ENCODE measurements at places on chromosomes 5 and 9. TPM values are rescaled to one million over a fixed set of nuclear protein-coding genes. Genes with fewer than 3 reads are reported as not detected.

DNA sequence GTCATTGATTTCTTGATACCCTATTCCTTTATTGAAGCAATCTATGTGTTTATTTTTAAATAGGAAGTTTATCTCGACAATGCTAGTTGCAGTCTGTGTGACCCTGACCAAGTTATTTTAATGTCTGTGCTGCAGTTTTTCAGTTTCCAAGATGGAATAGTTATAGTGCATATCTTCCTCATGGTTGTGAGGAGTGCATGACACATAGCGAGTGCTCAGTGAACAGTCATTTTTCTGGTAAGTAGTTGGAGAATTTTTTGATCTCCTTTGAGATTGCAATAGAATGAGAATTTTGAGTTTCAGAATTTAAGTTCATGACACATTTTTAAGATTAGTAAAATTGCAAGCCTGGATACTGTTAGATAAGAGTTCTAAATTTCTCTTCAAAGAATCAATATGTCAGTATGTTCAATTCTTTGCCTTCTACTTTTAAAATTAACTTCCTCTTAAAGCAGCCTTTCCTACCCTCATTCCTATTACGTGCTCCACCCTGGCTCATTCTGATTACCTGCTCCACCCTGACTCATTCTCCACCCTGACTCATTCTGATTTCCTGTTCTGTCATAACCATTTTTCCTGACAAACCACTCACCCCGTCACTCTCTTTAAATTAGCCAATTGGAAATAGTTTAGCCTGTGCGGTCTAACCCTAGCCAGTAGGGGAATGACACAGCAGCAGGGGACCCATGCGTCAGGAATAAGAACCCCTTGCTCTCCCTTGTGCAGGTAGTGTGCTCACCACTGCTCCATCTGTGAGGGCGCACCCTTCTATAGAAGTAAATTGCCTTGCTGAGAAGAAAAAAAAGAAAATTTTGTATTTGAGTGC is 30.7 kb downstream of the SPIN1 start:
- no peak for DNase-seq

DNA sequence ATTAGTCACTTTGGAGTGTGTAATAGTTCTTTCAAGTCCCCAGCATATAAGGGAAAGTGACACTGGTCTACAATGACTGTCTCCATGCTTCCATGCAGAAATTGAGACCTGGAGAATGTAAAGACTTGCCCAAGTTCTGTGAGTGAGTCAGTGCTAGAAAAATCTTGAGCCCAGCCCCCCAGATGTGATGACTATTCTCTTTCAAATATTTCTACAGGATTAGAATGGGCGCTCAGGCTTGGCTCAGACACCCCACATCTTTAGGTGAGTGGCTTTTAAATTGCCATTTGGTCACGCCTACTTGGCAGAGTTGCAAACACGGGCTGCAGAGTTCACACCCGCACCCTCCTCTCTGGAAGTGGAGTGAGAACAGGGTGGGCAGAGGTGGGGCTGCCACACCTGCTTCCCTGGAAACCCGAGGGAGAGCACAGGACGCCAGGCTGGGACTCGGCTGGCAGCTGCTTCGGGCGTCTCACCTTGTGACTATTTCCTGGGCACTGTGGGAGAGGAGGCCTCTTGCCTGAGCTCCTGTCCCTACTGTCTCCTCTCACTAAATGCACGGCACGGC is 37.6 kb downstream of the ROPN1L start:
- DNase-seq: no peak

ALDOB gene
- total RNA-seq: not detected

DNA sequence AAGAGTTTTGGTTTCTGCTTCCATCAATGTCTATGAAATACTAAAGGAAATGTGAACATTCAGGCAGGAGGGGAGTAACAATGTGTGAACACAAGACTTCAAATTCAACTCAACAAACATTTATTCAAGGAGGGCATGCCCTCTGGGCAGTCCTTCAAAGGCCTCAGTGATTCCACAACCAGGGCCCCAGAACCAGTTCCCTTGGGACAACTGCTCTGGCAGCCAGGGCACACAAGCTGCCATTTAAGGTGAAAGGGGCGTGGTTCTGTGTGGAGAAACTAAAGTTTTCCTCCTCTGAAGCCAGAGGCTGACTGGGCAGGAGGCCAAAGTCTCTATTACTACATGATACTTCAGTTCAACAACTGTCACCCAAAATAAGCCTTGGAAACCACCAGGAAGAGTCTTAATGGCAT is 3.2 kb downstream of the RBM18 start:
- DNase-seq: no peak

GRCh38 chr5:2179861-2180260 is 297.1 kb upstream of the IRX4 start:
- DNase-seq: no peak

- no peak for DNase-seq
These were observed 9.9 kb upstream of the SPIN1 start for GRCh38 chr9:88378317-88378716.

DNA sequence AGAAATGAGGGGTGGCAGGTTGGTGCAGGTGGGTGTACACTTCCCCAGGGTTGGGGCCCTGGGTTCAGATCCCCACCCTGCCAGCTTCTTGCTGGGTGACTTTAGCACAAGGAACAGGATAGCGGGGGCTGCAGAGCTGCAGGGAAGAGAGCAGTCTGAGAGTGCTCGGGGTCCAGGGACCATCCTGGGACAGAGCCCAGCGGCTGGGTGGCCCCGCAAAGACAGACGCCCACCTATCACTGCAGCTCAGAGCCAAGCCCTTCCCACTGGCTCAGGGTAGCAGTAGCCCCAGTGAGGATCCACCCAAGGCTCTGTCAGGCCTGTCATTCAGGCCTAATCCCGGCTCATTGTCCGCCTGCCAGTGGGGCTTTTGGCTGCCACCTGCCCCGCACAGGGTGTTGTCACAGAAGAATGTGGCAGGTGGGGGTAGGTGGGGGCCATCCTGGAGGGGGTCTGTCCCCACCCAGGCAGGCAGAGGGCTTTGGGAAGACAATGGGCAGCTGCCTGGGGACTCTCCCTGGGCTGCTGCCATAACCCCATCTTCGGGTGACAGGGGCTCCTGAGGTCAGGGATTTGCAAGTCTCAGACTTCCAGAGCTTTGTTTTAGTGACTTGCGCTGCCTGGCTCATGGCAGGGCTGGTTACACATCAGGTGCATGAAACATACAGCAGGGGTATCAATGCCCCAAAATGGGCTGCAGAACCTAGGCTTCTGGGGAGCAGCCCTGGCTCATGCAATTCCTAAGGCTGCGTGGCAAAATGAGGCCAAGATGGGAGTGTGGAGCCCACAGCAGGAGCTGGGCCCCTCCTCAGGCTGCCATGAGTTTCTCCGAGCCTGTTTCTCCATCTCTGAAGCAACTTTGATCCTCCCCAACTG is 52.1 kb downstream of the BARX1 start:
- no peak for DNase-seq

- DNase-seq: no peak
These were observed 423.4 kb upstream of the SEMA6A start for GRCh38 chr5:116998024-116998423.

GRCh38 chr5:130550562-130550928 is 614.5 kb downstream of the HINT1 start:
- DNase-seq: no peak

ETF1 gene
- total RNA-seq: 246 TPM

- no peak for DNase-seq
These were observed 274.4 kb upstream of the SEMA6A start for GRCh38 chr5:116848954-116849581.

GRCh38 chr5:17329571-17329970 is 112.1 kb downstream of the BASP1 start:
- DNase-seq: no peak

NUTM2F gene
- total RNA-seq: not detected

Measured in CD8-positive, alpha-beta memory T cell (primary cell).